Activated T-helper 2 cell treated with anti-CD3 and anti-CD28 coated beads, Interferon-gamma antibody, Interleukin-2, Interleukin-4, amounts not matched to agents 10 μg/mL and 5 μg/mL and 100 μg/mL, durations not matched to agents 14 hours and 24 hours and 36 hours (primary cell): ENCODE measurements at places on chromosomes 12 and 14. TPM values are rescaled to one million over a fixed set of nuclear protein-coding genes. Genes with fewer than 3 reads are reported as not detected.

GRCh38 chr12:10960211-10960610, 21.1 kb upstream of the TAS2R14 start:
- no peak for DNase-seq

- DNase-seq = no peak
These were observed 36.3 kb downstream of the DTX1 start for GRCh38 chr12:113092607-113093408.

GRCh38 chr12:2561367-2561766, 233.4 kb upstream of the FKBP4 start:
- no peak for DNase-seq

- no peak for DNase-seq
These were observed 1117.6 kb upstream of the TMEM132C start for GRCh38 chr12:127149226-127149964.

PDZRN4 gene
- total RNA-seq = not detected in 2 replicates

GPR84 gene
- total RNA-seq = 1.8 and 2.3 TPM in 2 replicates

NDRG2 gene
- total RNA-seq = 1.1 and 1.8 TPM in 2 replicates

SMCO2 gene
- 1.3 and 1.4 TPM in 2 replicates for total RNA-seq
